ENCODE measurements at places on chromosomes 12 and 14.

DNA sequence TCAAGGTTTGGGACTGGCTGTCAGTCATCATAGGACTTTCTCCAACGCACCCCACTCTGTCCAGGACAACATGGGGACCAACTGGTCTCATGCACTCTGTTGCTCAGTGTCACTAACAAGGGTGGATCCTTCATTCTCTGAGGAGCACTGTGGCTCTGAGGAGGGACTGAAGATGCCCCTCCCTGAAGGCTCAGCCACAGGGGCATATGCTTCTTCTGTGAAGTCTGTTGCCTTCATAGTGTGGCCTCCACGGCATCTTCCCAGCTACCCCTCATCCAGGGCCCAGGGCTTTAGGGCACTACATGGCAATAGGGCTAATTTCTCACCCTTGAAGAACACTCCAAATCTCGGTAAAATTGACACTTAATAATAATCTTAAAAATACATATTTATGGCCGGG lies 14.3 kb upstream of the IFI27L2 start:
- no peak for DNase-seq

DNA sequence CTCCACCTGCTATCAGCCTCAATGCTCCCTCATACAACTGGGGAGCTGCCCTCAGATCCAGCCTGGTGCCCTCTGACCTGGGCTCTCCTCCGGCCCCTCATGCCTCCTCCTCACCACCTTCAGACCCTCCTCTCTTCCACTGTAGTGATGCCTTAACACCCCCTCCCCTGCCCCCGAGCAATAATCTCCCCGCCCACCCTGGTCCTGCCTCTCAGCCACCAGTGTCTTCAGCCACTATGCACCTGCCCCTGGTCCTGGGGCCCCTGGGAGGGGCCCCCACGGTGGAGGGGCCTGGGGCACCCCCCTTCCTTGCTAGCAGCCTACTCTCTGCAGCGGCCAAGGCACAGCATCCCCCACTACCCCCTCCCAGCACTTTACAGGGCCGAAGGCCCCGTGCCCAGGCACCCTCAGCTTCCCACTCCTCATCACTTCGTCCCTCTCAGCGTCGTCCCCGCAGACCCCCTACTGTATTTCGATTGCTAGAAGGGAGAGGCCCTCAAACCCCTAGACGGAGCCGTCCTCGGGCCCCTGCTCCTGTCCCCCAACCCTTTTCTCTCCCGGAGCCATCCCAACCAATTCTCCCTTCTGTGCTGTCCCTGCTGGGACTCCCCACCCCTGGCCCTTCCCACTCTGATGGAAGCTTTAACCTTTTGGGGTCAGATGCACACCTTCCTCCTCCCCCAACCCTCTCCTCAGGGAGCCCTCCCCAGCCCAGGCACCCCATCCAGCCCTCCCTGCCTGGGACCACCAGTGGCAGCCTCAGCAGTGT lies 3.2 kb downstream of the MBD6 start:
- DNase-seq: no peak

DNA sequence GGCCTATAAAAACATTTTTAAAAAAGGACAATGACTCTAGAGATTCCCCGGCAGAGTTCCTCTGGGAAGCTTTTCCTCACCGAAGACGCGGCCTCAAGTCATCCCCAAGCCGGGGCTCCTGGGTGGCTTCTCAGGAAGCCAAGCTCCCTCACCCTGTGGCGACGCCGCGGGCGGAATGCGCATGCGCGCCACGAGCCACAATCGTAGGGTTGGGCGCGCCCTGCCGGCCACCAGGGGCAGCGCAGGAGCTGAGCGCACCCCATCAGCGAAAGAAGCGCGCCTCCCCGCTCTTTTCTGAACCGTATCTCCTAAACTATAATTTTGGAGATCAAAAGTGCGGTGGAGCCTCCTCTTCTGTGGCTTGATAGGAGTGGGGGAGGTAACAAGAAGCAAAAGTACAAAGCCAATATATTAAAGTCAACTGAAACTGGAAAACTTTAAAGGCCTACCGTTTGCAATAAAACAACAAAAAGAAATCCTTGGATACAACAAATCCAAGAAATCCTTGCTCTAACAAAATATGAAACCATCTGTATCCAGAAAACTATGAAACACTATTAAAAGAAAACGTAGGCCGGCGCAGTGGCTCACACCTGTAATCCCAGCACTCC lies 17.4 kb upstream of the CHFR start:
- DNase-seq: peak; percentile 6

DNA sequence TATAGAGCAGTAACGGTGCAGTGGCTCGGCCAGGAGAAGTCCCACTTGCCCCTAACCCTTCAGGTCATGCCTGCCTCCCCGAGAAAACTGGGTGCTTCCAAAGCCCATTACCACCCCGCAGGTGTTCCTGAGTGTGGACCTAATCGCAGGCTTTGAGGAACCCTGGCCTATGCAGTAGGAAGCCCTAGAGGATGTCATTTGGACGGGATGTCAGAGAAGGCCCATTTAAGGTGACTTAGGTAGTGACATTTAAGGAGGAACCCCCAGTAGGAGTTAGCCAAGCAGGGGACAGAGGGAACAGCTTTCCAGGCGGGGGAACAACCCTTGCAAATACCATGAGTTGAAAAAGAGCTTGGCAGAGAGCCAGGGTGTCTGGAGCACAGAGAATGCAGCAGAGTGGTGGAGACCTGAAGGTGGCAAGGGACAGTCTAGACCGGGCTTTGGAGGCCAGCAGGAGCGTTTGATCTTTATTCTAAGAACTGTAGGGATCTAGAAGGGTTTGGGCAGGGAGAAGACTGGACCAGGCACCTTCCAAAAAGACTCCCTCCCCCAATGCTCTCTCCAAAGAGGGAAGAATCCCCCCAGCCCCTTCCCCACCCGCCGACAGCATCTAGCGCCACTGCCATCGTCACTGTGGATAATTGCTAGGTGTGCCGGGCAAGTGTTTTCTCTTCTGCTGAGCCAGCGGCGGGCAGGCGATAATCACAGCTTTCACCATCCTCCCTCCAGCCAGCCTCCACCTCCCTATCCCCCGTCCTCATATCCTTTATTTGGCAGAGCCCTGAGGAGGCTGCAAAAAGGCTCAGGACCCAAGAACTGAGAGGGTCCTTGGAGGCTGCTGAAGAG lies 33.3 kb upstream of the BEGAIN start:
- no peak for DNase-seq

GRCh38 chr14:32470161-32470715 lies 141.1 kb downstream of the AKAP6 start:
- no peak for DNase-seq

DNA sequence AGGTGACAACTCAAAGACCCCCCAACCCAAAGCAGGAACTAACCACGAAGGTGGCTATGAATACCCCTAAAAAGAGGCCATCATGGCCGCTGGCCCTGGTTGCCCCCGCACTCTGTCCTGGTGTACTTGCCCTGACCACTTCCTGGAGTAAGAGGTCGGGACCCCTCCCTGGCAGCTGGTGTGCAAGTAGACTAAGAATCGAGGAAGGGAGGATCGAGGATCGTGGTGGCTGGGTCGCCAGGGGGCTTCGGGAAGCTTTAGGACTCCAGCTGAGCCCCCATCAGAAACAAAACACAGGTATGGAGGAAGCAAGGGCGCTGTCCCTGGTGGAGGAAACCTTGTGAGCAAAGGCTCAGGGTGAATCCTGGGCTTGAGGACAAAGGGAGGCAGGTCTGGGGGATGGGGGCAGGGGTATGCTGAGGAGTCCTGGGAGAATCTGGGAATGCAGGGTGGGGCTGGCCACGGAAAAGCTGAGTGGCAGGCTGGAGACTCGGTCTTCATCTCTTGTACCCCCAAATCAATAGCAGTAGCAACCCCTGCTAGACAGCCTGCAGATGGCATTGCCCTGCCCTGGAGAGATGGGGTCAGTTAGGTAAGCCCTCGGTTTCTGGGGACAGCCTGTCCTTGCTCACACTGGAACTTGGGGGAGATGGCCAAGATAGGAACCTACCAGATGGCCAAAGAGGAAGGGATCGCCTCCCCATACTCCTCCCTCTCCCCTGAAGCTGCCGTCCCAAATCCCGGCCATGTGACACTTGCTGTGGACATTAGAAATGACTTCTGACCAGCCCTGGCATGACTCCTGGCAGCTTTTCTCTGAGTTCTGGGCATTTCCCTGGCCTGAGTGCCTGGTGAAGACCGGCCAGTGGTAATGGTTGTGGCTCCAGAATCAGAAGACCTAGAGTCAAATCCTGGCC lies 45.3 kb upstream of the ESRRB start:
- DNase-seq: no peak

DNA sequence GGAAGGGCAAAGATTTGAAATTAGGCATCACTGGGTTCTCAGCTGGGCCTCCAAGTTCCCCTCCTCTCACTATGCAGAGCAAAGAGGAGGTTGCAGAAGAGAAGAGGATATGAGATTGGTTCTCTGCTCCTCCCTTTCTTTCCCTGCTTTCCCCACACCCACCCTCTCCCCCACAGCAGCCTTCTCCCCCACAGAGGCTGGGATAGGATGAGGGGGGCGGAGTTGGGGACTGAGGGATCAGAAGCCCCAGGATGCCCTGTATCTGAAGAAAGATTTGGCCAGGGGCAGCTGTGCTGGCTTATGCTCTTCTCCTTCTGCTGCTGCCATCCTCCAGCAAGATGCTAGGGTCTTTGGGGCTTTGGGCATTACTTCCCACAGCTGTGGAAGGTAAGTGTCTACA lies at the start of gene AMHR2:
TSS of gene AMHR2 (plus strand) at position 259 of the 400 bp plus-strand sequence. CDS start at position 339, 80 bp downstream.
- DNase-seq: no peak

GRCh38 chr14:80678436-80678835 lies 263.1 kb downstream of the CEP128 start:
- DNase-seq: no peak

DNA sequence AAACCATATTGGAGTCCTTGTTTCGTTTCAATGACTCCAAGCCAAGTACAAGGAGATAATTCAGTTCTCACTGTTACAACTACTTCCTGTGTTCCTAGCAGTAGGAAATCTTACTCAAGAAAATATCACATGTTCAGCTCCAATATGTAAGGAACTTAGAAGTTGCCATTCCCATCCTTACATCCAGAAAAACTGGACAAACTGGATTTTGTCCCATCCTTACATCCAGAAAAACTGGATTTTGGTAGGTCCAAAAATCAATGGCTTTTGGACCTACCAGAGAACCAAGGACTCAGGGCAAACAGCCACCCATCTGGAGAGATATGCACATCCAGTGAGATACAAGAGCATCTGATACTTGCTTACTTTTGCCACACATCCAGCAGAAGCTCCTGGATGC lies 23.8 kb downstream of the CMAS start:
- DNase-seq: no peak

DNA sequence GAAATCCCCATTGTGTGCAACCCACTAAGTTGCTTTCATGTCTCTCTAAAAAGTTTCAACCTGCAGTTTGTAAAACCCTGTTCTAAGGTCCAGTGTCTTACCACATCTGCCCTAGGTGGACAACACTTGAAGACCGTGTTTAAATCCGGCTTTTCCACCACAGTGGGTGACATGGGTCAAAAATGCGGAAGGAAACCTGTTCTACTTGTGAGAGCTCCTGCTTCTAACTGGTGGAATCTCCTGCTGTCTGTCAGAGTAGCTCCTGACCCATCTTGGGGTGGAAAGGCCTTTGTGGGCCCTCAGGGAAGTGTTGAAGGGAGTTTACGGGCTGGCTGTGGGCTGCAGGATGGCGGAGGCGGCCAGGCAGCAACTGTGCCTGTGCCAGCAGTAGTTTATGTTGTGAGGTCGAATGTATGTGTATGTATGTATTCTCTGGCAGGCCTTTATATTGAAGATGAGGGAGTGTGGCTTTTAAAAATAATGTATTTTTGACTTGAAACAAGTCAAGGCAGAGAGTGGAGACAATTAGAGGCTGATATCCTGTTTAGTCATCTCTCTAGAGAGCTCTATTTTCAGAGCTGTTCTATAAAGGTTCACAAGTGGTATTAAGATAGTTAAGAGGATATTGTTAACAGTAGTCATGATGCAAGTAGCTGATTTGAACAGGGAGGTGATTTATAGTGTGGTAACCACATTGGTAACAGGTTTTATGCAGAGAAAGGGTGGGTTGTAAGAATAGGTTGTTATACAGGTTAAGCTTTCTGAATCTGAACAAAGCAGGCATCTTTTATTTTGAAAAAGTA lies 67.0 kb downstream of the PRKCH start:
- DNase-seq: no peak

DNA sequence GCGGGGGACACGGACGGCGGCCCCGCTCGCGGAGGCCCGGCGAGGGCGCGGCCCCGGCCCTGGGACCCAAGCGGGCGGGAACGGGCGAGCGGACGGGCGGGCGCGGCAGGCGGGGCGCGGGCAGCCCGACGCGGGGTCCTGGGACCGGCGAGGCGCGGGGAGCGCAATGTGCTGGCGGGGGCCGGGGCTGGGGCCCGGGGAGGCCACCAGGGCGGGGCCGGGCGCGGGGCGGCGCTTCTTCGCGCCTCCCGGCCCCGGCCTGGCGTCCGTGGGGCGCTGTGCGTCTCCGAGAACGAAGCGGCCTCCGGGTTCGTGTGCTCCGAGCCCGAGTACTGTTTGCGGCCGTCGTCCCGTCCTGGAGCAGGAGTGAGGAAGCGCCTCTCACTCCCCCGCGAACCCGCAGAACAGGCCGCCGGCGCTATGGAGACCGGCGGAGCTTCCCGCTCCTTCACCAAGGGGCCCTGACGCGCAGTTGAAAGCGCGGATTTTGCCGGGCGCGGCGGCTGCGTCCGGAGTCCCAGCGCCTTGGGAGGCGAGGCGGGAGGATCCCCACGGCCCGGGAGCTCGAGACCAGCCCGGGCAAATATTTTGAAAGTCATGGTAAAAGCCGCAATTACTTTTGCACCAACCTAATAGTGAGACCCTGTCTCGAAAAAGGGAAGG lies 420 bp upstream of the ANKLE2 start:
- peak; percentile 40 for DNase-seq

- DNase-seq: no peak
Measured at GRCh38 chr14:93331002-93331727, 1.7 kb downstream of the BTBD7 start.

DNA sequence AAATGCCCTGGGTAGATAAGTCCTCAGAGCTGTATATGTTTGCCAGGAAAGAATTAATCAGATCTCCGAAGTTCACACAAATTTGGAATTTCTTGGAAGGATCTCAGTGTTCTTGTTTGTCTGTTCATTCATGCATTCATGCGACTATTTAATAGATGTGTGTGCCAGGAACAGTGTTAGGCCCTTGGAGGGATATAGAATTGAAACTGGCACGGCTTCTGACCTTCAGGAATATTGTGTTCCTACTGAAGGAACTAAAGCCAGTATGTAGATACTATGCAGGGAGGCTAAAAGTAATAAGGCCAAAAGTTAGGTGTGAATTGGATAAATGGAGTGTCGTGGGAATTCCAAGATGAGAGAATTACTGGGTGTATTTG lies 166.0 kb upstream of the NOS1 start:
- DNase-seq: no peak

GRCh38 chr12:64858882-64859605 lies 34.6 kb downstream of the TBC1D30 start:
- DNase-seq: no peak

DNA sequence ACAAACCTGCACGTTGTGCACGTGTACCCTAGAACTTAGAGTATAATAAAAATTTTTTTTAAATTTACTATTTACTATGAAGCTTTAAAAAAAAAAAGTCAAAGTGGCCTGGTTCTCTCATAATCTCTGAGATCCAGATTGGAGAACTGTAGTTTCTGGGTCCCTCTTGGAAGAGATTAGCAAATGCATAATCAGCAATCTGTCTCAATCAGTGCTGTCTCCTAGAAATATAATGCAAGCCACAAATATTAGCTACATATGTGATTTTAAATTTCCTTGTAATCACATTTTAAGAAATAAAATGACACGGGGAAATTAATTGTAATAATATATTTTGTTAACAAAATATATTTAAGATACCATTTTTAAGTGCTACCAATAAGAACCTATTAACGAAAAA lies 32.3 kb downstream of the RALGAPA1 start:
- no peak for DNase-seq

GRCh38 chr12:68585966-68586365 lies 24.7 kb upstream of the RAP1B start:
- DNase-seq: no peak

All from substantia nigra (tissue), 51 donors.